ENCODE measurements at places on chromosomes 2 and 18. TPM values are rescaled to one million over a fixed set of nuclear protein-coding genes. Genes with fewer than 3 reads are reported as not detected.

- H3K4me1 ChIP-seq, result no peaks in the 10 kb centered on the region
- H3K27ac ChIP-seq, result no peak overlapping the region
- DNase-seq, result no peak
- H3K36me3 ChIP-seq, result no peaks in the 10 kb centered on the region
Measured at GRCh38 chr2:50431958-50432650, 599.8 kb downstream of the NRXN1 start.

GRCh38 chr2:111905990-111906735 is 7.8 kb downstream of the MERTK start:
- no peaks in the 10 kb centered on the region for H3K27me3 ChIP-seq
- H3K27ac ChIP-seq, result no peak overlapping the region
- peaks cover 26% of the 10 kb centered on the region for H3K4me1 ChIP-seq

DNA sequence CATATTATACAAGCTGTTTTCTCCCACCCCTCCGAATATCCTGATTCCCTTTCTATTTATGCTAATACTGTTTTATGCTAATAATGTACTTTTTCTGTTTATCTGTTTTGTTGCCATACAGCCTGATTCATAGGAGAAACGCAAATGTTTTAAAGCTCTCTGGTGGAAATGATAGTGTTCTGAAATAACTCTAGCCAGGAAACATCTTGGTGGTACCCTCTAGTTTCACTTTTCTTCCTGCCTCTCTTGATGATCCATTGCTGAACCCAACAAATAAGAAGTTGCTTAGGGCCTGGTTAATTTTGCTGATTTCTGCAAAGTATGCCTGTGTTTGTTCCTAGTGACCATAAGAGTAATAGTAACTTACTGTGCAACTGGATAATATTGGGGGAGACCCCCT is 148.4 kb upstream of the KCTD1 start:
- DNase-seq, result no peak
- no peaks in the 10 kb centered on the region for H3K4me1 ChIP-seq
- no peaks in the 10 kb centered on the region for H3K27me3 ChIP-seq
- no peak overlapping the region for H3K27ac ChIP-seq
- H3K36me3 ChIP-seq, result no peaks in the 10 kb centered on the region

GRCh38 chr2:70962885-70963878 is 15.2 kb upstream of the ANKRD53 start:
- no peak for DNase-seq
- H3K4me1 ChIP-seq, result no peaks in the 10 kb centered on the region
- no peaks in the 10 kb centered on the region for H3K36me3 ChIP-seq
- no peak overlapping the region for H3K27ac ChIP-seq

DNA sequence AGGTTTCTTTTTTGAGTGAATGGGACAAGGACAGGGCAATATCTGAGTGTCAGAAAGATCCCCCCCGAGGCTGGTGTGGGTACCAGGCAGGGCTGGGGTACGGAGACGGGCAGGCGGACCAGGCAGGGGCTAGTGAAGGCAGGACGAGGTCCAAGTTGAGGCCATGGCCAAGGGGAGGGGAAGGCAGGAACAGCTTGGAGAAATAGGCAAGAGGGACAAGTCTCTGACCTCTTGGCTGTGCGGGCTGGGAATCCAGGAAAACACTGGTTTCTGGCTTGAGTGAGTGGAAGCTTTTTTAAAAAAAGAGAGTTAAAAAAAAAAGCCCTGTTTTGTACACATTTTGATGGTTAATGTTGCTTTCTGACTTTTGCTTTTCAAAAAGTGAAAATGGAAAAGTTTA is 30.3 kb downstream of the ASAP2 start:
- no peaks in the 10 kb centered on the region for H3K27me3 ChIP-seq
- no peak overlapping the region for H3K4me3 ChIP-seq
- no peak for DNase-seq
- H3K36me3 ChIP-seq, result no peaks in the 10 kb centered on the region
- no peak overlapping the region for H3K27ac ChIP-seq

- no peak overlapping the region for H3K4me3 ChIP-seq
- no peaks in the 10 kb centered on the region for H3K36me3 ChIP-seq
- peaks cover 7% of the 10 kb centered on the region for H3K27me3 ChIP-seq
- no peak for DNase-seq
Measured at GRCh38 chr2:152504618-152505017, 169.6 kb downstream of the FMNL2 start.

- no peak overlapping the region for H3K27ac ChIP-seq
- H3K36me3 ChIP-seq, result no peaks in the 10 kb centered on the region
- H3K27me3 ChIP-seq, result peaks cover 32% of the 10 kb centered on the region
- no peak overlapping the region for H3K4me3 ChIP-seq
- no peak for DNase-seq
Measured at GRCh38 chr2:105573910-105574655, 170.6 kb upstream of the NCK2 start.

DNA sequence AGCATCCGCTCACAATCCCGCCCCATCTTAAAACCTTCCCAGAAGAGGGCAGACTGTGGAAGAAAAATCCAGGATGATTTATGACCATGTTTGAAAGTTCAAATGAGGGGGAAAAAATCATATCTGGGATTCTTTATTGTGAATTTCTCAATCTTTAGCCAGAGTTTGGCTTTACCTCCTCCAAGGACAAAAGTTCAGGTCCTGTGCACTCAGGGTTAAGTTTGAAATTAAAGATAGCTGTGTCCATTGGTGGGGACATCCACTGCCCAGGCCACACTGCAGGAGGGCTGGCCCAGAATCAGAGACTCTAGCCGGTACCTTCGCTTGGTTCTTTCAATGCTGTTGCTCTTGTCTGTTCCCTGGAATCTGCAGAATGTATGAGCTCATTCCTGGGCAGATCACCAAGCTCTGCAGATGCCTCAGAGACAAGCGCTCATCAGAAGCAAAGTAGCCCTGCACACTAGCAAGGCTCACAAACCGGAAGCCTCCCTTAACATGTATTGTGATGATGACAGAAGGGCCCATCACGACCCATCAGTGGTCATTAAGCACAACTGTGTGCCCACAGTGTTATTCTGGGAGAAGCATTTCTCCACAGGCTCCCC is 375.3 kb upstream of the KLHL29 start:
- no peaks in the 10 kb centered on the region for H3K4me1 ChIP-seq
- no peak for DNase-seq
- no peak overlapping the region for H3K4me3 ChIP-seq
- no peaks in the 10 kb centered on the region for H3K27me3 ChIP-seq
- H3K36me3 ChIP-seq, result no peaks in the 10 kb centered on the region

- H3K36me3 ChIP-seq, result no peaks in the 10 kb centered on the region
- no peaks in the 10 kb centered on the region for H3K4me1 ChIP-seq
- DNase-seq, result no peak
Measured at GRCh38 chr18:77086034-77086433, 46.5 kb downstream of the MBP start.

- H3K27me3 ChIP-seq, result peaks cover 11% of the 10 kb centered on the region
- no peak overlapping the region for H3K27ac ChIP-seq
- no peaks in the 10 kb centered on the region for H3K36me3 ChIP-seq
- no peak for DNase-seq
Measured at GRCh38 chr2:178799305-178799704, 7.9 kb downstream of the TTN start.

DNA sequence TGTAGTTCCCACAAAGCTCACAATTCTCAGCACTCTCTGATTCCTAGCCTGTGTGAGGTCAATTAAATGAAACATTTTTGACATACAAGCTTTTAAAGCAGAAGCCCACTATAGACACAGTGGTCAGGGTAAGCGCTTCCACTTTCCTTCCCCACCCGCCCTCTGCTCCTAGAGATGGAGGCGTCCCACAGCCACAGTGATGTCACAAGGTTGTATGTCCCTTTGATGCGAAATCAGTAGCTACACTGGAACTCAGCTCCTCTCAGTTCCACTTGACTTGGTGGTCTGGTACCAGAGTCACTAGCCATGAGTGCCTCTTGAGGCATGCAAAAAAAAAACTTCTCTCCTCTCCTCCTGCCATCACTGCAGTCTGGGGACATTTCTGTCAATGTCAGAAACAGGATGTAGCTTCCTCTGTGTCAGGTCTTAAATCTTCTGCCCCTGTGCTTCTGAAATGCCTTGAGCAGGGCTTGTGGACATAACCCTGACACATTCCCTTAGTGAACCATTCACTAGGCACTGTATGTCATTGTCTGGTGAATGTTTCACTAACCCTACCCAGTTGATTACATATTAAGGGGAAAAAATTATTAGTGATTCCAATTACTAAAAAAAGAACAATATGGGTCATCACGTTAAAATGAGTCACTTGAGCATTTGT is 7.8 kb downstream of the SULT1C4 start:
- DNase-seq, result no peak
- H3K4me1 ChIP-seq, result no peaks in the 10 kb centered on the region
- no peaks in the 10 kb centered on the region for H3K27me3 ChIP-seq
- H3K27ac ChIP-seq, result no peak overlapping the region
- no peak overlapping the region for H3K4me3 ChIP-seq
- no peaks in the 10 kb centered on the region for H3K36me3 ChIP-seq

The UGT1A10 gene
- not detected for total RNA-seq

The AMER3 gene
- not detected for total RNA-seq

The RGPD3 gene
- not detected for total RNA-seq

The IKZF2 gene
- 0.65 TPM for total RNA-seq

The PEX13 gene
- total RNA-seq, result 21.6 TPM

The NTSR2 gene
- total RNA-seq, result not detected
